ENCODE measurements at places on chromosomes 2 and 18. TPM values are rescaled to one million over a fixed set of nuclear protein-coding genes. Genes with fewer than 3 reads are reported as not detected.

Gene DSG2
- total RNA-seq = 123 TPM

Gene DTYMK
- 14.2 TPM for total RNA-seq

Gene UCN
- total RNA-seq = 5.2 TPM

Gene GPATCH11
- total RNA-seq = 6.3 TPM

Gene GRHL1
- 6.6 TPM for total RNA-seq

Gene GPR35
- total RNA-seq = 61.1 TPM

Gene PROKR1
- total RNA-seq = not detected

Gene NT5DC4
- total RNA-seq = not detected

Gene SPATA3
- not detected for total RNA-seq

Gene ALK
- 1.3 TPM for total RNA-seq

Gene ATAD2B
- total RNA-seq = 58.6 TPM

- no peak for DNase-seq
Measured at GRCh38 chr2:29017716-29018435, 36.8 kb downstream of the TOGARAM2 start.

DNA sequence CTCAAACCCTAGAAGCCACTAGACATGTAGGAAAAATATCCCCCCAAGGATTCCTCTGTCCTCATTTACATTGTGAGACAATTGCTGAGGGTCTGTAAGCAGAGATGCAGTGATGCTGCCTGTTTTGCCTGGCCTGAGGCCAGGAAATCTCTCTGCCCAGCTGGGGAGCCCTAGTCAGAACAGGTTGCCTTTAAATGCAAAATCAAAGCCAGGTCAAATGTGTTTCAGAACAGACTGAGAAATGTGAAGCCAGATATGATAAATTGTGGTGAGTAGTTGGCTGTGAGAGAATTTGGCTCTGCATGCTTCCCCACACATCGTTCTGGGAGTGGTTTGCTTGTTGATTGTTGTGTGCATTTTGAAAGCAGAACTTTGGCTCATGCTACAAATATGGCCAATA, 38.4 kb upstream of the NXPH2 start:
- DNase-seq = no peak

- no peak for DNase-seq
Measured at GRCh38 chr18:22847392-22847791, 85.7 kb upstream of the RBBP8 start.

GRCh38 chr2:25222477-25223121, 54.2 kb upstream of the POMC start:
- DNase-seq = no peak

DNA sequence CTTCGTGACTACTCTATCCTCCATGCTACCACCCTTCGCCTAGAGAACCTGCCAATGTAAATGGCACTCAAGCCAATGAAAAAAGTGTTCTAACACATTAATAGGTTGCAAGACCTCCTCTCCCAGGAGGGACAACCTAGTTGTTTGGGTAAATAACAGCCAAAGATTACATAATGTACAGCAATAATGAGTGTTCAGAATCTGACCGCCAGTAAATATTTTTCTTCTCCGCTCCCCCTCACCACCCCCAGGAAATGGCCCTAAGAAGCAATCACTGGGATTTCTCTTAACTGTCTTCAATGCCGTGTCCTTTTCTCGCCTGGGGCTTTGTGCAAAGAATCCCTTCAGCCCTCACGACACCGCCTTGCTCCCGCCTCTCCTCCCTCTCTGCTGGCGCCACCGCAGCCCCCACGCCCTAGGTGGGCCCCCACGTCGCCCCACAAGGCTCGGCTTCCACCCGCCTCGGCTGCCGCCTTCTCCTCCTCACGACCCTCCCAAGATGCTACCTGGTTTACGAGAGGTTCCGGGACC, 458 bp downstream of the HYCC2 start:
- no peak for DNase-seq

- DNase-seq = no peak
Measured at GRCh38 chr2:226755631-226756030, 44.0 kb downstream of the IRS1 start.

GRCh38 chr2:13103151-13103550, 386.4 kb downstream of the TRIB2 start:
- DNase-seq = no peak

- no peak for DNase-seq
Measured at GRCh38 chr18:61591253-61591652, 258.0 kb downstream of the CDH20 start.

DNA sequence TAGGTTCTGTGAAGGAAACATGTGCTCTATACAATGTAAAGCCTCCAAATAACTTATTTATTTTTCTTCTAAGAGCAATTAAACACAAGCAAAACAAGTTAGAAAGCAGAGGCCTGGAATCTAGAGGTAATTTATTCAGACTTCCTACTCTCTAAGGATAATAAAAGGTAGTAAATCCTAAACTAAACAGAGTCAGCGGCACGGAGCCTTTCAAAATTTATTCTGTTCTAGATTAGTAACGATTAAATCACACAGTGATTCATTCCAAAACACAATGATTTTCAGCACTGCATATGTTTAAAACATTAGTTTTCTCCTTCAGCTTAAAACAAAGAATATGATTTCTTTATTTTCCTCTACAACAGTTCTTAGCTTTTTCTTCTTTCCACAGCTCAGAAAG, 160.9 kb downstream of the FBXO15 start:
- no peak for DNase-seq

DNA sequence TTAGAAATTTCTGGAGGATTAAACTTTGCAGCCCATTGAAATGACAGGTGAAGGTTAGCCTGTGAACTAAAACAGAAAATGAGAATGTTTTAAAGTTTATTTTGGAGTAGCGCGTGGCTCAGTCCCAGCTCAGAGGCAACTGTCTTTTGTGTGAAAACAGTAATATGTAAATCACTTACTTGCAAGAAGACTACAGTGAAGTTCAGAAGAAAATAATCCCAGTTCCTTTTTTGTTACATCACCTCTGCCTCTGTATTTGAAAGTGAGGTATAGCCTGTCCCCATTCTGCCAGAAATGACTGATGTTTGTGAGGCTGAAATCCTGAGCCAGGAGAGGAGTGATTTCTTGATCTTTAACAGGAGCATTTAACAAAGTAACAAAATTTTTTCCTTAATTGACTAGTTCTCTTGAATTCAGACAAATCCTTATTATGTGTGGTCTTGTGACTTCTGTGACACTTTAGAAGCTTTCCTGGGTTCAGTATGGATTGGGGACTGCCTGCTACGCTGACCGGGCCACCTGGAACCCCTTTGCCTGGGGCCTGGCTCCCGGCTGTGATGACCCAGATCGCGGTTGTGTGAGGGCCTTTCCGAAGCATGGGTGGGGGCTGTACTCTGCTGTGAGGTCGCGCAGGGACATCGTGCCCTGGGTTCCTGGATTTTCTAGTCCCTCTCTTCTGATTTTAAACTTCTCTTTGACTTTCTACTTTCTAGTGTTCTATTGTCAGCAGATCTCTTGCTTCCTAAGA, 24.3 kb downstream of the TRAPPC12 start:
- no peak for DNase-seq

DNA sequence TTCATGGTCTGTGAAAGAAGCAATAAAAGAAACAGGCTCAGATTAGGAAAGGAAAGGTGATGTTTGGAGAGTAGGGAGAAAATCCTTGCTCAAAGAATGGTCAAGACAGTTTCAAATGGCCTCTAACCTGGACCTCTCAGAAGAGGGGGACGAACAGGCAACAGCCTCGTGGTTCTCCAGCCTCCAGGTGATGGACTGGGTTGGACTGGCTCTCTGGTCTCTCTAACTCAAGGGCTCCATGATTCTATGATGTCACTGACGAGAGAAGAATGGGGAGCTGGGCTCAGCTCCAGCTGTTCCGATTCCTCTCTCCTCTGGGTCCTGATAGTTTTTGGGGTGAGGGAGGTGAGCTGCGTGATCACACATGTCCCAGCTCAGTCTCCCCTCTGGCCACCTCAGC, at the start of gene C2orf74:
TSS of gene C2orf74 (plus strand) at position 301 of the 400 bp plus-strand sequence. CDS start 327 bp downstream, outside the sequence.
- no peak for DNase-seq

GRCh38 chr2:234981197-234982095, 29.6 kb downstream of the SH3BP4 start:
- DNase-seq = peak; percentile 66

- no peak for DNase-seq
Measured at GRCh38 chr2:46942891-46943626, 27.5 kb upstream of the MCFD2 start.

- DNase-seq = no peak
Measured at GRCh38 chr2:86138736-86139625, 32.9 kb downstream of the PTCD3 start.

- DNase-seq = no peak
Measured at GRCh38 chr2:65351948-65352595, 80.3 kb downstream of the SPRED2 start.

DNA sequence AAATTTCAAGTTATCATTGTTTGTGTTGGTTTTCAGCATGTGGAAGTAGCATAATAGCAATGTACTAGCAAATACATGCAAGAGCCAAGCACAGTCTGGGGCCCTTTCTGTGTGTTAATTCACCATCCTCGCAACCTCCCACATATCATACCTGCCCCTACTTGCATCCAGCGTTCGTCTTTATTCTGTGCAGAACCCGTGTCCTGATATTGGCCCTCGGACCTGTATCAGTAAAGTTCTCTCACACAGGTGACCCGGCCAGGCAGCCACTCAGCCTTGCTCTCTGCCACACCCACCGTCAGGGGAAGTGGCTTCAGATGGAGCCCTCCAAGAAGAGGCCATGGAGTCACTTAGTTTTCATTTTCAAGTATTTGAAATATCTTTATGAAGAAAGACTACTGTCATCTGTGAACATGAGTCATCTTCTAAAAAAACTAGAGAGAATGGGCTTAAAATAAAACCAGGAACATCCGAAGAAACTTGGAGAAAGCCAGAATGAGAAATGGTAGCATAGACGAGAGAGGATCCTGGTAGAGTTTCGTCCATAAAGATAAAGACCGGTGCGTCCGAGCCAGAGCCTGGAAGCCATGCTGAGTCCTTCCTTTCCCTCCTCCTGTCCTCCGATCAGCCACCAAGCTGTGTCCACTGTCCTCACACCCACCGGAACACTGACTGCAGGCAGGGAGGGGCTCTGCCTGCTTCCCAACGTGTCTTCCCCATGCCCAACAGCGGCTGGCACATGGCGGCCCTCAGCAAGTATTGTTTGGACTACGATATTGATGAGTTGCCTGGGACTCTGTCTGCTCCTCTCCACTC, 57.3 kb upstream of the RPL31 start:
- DNase-seq = no peak

- no peak for DNase-seq
Measured at GRCh38 chr2:18531194-18531593, 29.3 kb downstream of the RDH14 start.

GRCh38 chr2:201909961-201910361, 103.6 kb downstream of the CDK15 start:
- DNase-seq = peak; percentile 21

DNA sequence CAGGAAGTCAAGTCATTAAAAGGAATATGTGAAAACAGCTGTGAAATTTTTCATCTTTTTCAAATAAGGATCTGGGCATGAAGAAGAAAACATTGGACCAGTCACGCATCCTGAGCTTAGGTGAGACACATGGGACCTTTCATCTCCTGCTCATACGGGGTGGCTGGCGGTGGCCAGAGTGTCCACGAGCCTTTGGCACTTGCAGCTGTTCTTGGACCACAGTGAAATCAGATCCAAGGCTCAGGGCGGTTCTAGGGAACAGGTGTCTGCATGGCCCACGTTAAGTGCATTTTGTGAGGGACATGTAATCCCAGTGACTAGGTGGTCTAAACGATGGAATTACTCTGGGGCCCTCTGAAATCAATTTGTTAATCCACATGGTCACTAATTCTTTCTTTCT, 212.7 kb upstream of the COPS8 start:
- DNase-seq = no peak

GRCh38 chr2:38178556-38179419, 102.8 kb upstream of the CYP1B1 start:
- peak; percentile 16 for DNase-seq

GRCh38 chr2:65214361-65214760, 13.3 kb upstream of the ACTR2 start:
- no peak for DNase-seq

DNA sequence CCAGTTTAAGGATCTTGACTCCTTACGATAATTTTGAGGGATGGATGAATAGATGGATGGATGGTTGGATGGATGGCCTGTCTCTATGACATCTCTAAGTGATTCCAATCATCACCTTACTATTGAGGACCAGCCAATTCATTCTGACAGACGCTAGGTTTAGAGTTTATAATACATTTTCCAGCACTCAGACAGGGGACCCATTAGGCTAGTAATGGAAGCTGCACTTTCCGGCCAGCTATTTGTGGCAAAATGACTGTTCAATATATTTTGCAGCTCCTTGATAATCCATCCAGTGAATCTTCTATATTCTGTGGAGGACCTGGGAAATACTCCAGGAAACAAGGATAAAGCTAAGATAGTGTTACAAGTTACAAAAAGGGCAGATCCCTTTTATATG, 262.9 kb downstream of the TDRD15 start:
- DNase-seq = no peak

DNA sequence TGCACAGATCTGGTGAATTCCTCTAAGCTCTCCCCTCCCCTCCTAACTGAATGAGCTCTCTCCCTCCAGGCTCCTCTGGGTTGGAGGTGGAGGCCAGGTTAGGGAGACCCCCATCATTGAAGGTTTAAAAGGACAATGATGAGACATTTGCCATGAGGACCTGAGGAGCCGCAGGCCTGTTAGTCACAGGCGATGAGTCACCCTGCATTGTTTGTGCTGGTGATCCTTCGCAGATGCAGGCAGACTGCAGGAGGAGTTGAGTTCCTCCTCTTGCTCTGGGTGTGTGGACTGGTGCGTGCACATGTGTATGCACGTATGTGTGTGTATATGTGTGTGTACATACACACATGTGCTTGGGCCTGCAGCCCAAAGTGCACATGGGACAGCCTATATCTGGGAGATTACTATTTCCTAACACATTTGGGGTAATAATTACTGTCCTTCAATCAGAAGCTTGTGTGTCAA, 42.0 kb downstream of the MCFD2 start:
- DNase-seq = peak; percentile 91

Data from Peyer's patch (tissue), 4 donors.